ENCODE measurements at places on chromosomes 7 and 10.

GRCh38 chr10:122154545-122155366 lies 116.3 kb upstream of the BTBD16 start:
- DNase-seq: no peak

GRCh38 chr7:45215601-45216062 lies 58.0 kb downstream of the RAMP3 start:
- DNase-seq: no peak

GRCh38 chr7:13447637-13448036 lies 541.8 kb downstream of the ETV1 start:
- DNase-seq: no peak

GRCh38 chr10:86284355-86285105 lies 82.1 kb downstream of the GRID1 start:
- DNase-seq: no peak

DNA sequence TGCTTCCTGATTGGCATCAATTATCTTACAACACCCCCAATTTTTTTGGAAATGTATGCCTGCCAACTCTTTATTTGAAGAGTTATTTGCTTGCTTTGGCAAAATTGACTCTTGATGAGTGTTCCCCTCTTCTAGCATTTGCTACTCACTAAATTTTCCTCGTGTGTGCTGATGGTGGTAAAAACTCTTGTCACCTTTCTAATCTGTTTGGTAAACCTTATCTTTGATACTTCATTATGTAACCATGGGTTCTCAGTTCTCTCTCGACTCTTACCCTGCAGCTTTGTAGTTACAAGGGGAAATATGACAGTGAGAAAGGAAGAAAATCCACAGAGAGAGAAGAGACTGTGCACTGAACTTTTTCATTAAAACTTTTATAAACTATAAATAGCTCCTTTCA lies 102.5 kb downstream of the CDK14 start:
- no peak for DNase-seq

DNA sequence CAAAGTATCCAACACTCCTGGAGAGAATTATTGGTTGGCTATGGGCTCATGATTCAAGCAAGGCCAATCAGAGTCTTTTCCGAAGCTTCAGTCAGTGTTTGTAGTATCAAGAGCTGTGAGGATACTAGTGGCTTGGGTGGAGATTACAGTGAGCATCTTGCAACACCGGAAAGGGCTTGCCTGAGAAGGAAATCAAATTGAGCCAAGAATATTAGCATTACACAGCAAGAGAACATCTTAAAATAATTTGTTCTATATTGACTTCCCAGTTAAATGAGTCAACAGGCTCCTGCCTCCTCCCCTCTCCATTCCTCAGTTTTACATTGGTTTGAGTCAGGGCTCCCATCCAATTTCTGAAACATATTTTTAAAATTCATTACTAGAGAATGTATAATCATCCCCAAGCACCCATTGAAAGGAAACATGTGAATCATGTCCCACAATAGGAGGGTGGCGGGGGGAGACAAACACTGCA lies 127.4 kb downstream of the ELAPOR2 start:
- no peak for DNase-seq

- DNase-seq: peak; percentile 15
Observed at GRCh38 chr7:27160145-27160545, 3.7 kb upstream of the HOXA7 start.

DNA sequence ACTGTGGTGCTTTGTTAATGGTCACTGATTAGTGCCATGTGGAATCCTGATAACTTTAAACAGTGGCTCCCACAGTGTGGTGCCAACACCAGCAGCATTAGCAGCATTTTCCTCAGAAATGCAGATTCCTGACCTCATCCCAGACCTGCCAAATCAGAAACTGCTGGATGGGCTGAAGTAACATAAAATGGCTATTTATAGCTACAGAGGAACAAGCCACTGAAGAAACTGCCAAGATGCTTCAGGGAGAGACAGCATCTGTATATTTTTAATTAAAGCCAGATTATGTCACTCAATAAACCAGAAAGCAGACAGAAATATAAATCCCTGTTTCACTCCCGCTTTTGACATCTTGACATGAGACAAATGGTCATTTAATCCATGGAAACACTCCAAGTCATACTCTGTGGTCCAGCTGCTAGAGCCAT lies 178.5 kb downstream of the AMPH start:
- no peak for DNase-seq

DNA sequence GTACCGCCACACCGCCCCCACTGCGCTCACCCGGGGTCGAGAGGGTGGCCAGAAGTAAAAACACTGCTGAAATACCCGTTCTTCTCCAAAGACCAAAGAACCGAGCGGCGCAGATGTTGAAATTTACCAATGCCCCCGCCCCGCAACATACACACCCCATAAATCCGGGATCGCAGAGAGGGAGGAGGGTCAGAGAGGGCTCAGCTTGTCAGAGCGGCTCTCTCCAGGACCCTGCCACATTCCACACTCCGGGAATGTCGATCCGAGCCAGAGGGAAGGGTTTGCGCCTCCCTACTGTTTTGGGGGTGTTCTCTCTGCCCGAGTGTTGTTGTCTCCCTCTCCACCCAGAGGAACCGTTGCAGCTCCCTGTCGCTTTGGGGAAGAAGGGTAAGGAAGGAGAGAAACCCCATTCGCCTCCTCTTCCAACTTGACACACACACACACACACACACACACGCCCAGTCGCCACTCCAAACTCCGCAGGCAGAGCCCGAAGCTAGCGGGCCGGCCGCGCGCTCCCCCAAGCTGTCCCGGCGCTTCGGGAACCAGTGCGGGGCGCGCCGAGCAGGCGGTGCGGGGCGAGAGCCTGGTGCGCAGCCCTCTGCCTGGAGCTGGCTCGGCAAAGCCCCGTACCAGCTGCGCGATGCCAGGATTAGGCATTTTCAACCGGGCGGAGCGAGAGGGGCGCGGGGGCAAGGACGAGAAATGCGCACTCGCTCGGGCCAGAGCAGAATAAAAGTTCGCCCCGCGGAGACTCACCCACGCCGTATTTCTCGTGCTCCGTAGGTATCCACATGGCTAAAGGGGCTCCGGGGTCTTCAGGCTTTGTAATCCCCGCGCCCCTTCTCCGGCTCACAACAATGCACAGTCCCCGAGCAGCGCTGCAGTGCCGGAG lies 609 bp downstream of the DOCK4 start:
- DNase-seq: peak; percentile 25

- no peak for DNase-seq
Observed at GRCh38 chr10:77827366-77827765, 99.2 kb downstream of the DLG5 start.
